Activated CD4-positive, alpha-beta T cell treated with anti-CD3 and anti-CD28 coated beads, Interleukin-2, Interleukin-4, amounts not matched to agents 100 ng/mL and 50 ng/mL, durations not matched to agents 16 hours and 8 hours (primary cell): ENCODE measurements at places on chromosomes 1 and 21.

DNA sequence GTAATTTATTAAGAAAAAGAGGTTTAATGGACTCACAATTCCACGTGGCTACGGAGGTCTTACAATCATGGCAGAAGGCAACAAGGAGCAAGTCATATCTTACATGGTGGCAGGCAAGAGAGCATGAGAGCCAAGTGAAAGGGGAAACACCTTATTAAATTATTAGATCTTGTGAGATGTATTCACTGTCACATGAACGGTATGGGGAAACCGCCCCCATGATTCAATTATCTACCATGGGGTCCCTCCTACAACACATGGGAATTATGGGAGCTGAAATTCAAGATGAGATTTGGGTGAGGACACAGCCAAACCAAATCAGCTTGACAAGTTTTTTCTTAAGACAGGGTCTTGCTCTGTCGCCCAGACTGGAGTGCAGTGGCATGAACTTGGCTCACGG is 14.3 kb downstream of the DAP3 start:
- no peak for DNase-seq

DNA sequence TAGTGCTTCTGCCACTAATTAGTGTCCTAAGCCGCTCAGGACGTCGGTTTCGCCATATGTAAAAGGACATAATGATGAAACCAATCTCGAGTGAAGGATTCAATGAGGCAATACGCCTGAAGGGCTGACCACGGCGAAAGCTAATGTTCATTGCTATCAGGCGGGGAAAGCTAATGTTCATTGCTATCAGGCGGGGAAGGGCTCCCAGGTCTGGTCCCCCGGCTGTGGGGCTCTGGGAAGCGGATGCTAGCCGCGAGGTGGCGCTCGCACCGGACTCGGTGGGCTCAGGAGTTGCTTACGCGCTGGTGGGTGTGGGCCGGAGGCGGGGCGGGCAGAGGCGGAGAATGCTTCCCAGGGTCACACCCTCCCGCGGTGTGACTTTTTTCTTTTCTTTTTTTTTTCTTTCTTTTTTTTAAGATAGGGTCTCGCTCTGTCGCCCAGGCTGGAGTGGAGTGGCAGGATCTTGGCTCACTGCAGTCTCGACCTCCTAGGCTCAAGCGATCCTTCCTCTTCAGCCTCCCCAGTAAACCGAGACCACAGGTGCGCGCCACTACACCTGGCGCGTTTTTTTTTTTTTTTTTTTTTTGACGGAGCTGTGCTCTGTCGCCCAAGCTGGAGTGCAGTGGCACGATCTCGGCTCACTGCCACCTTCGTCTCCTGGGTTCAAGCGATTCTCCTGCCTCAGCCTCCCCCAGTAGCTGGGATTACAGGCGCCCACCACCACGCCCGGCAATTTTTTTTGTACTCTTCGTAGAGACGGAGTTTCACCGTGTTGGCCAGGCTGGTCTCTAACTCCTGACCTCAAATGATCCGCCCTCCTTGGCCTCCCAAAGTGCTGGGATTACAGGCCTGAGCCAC is 1.1 kb upstream of the PEAR1 start:
- peak; percentile 87 for DNase-seq

DNA sequence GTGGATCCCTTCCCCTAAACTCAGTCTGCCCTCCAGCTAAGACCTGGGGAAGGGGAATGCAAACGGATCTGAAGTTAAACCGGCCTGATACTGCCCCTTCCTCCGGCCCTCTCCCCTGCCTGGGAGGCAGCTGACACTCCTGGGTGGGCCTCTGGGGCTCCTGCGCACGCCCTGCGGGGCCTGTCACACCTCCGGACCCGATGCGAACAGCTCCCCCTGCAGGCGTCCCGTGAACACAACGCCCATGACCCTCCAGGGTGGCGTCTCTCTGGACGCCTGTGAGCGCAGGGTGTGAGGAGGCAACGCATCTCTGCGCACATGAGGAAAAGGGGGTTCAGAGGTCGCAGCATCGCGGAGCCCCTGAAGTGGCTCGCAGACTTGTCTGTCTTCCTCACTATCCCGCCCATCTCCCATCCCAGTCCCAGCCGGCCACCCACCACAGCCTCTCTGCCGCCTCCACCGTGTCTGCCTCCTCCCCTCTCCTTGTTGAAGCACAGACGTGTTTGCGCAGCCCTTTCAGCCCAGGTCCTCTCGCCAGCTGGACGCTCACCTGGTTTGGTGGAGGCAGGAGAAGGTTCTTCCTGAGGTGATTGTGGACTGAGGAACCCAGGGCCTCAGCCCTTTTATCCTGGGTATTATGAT is 421 bp upstream of the LCE3A start:
- peak; percentile 31 for DNase-seq

- DNase-seq = no peak
Measured at GRCh38 chr1:23097316-23097715, 71.3 kb downstream of the LUZP1 start.

DNA sequence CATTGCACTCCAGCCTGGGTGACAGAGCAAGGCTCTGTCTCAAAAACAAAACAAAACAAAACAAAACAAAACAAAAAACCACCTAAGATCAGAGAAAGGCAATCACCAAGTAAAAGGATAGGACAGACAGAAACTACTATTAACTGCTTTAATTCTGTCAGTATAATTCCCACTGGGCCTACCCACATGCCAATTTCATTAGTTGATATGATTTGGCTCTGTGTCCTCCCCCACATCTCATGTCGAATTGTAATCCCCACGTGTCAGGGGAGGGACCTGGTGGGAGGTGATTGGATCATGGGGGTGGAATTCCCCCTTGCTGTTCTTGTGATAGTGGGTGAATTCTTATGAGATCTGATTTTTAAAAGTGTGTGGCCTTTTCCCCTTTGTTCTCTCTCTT is 27.2 kb upstream of the CAPZB start:
- DNase-seq = no peak

DNA sequence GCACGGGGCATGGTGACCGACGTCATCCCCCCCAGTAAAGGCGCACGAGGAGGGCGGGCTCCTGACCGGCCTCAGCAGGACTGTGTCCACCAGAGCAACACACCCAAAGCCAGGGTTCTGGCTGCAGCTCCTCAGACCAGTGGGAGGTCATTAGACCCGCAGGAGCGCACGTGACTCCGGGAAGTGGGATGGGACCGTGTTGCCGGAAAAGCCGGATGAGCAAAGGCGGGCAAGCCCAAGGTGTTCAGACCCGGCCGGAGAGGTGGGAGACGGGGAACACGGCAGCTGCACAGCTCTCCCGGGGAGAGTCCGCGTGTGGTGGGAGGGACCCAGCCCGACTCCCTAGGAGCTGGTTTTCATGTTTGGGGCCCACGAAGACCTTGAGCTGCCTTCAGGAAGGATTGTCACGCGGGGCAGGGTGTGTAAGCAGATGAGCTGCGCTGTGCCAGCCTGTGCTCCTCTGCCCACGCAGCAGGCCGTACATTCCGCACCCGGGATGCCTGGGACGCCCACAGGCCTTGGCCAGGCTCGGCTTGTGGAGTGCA is 20.6 kb upstream of the TRAPPC10 start:
- no peak for DNase-seq

DNA sequence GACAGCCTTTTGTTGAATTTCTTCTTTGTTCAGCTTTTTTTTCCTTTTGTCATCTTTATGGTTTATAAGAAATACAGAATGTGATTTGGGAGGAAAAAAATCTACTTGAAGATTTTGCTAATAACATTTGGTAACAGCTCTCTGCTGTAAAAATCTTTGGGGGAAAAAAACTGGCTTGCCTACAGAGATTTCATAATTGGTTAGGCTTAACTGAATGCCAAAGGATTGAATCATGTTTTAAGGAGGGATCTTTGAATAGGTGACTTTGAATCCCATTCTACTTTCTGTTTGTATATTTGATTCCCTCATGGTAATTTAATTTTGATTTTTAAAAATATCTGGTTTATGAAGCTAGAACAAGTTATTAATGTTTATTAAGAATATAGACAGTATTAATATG is 3.2 kb downstream of the BTF3L4 start:
- DNase-seq = no peak
